ENCODE measurements at places on chromosomes 16 and 17.

DNA sequence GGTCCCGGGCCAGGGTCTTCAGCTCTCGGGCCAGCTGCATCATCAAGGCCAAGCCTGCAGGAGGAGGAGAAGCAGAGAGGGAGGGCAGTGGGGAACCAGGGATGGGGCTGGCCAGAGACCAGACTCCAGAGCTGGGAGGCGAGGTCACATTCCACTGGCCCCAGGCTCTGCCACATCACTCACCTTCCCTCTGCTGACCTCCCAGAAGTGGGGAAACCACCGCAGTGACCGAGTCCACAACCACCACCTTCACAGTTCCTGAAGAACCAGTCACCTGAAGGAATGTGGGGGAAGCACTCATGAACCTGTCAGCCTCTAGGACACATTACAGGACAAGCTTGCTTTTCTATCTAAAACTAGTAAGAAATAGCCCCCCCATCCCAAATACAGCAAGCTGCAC is 16.4 kb downstream of the RAD51D start:
- DNase-seq = no peak

DNA sequence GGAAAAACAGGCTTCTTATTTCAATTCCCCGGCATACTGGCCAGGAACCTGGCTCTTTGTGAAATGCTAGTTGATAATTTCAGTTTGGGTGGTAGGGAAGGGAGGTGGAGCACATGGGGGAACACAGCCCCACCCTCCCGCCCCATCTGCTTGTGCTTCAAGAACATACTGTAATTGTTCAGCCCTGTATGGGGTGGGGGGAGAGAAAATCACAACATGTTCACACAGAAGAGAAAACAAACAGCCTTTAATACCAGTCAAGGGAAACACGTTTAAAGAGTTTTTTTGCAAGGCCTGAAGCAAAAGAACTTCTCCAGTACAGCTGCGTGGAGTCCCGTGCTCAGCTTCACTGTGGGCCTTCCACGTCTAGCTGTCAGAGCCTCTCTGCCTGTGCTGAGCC is 59.7 kb downstream of the SHISA6 start:
- no peak for DNase-seq

GRCh38 chr17:45809499-45809898 is 25.4 kb downstream of the CRHR1 start:
- DNase-seq = no peak

- no peak for DNase-seq
These were observed 412.2 kb upstream of the EEF2KMT start for GRCh38 chr16:5509794-5510193.

DNA sequence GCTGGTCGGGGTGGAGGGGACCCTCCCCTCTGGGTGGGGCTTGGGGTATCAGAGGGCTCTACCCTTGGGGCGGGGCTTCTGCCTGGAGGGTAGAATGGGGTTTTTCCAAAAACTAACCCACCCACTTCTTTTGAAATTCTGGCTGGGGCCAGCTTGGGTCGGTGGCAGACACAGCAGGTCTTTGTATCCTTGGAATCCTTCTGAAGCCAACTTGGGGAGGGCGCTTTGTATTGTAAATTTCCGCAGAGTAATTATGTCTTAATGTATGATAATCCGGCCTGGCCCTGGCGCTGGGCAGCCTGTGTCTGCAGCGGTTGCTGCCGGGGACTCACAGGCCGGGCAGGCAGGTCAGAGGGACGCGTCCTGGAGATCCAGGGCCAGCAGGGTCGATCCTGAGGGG is 33.9 kb upstream of the GSE1 start:
- no peak for DNase-seq

GRCh38 chr17:28744104-28744971 is 527 bp downstream of the TRAF4 start:
- peak; percentile 76 for DNase-seq

DNA sequence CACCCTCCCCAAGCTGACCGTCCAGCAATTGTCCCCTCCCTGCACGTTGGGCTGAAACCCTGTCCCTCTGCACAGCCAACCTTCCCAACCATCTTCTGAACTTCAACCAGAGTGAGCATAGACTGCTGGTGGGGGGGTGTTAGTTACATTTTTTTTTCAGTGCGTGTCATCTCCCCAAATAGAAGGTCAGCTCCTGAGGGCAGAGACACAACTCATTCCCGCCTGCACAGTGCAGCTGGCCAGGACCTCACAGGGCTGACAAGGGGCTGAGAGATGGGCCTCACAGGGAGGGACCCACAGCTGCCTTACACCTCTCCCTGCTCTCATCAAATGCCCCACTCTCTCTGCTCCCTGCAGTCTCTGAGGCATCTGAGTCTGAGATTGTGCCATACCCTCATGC is 8.4 kb downstream of the SRL start:
- no peak for DNase-seq

DNA sequence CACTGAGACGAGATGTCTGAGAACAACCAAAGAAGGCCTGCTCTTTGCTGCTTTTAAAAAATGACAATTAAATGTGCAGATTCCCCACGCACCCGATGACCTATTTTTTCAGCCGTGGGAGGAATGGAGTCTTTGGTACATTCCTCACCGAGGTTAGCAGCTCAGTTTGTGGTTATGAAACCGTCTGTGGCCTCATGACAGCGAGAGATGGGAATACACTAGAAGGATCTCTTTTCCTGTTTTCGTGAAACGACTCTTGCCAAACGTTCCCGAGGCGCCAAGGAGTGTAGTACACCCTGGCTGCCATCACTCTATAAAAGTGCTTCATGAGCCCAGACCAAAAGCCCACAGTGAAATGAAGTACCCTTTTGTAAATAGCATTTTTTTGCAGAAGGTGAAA is 87.8 kb downstream of the CRISPLD2 start:
- no peak for DNase-seq

DNA sequence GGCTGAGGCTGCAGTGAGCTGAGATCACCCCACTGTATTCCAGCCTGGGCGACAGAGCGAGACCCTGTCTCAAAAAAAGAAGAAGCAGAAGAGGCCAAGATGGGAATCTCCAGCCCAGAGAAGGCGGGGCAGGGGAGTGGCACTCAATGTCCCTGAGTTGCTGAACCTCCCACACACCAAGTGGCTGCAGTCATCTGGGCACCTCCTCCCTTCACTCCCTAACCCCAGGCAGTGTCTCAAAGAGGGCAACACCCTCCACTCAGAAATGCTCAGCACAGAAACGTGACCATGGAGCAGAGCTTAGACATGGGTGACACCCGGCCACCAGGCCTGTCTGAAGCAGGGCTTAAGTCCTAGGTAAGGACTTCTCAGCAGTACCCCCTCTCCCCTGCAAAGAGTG is 36.3 kb upstream of the BCAR1 start:
- no peak for DNase-seq

DNA sequence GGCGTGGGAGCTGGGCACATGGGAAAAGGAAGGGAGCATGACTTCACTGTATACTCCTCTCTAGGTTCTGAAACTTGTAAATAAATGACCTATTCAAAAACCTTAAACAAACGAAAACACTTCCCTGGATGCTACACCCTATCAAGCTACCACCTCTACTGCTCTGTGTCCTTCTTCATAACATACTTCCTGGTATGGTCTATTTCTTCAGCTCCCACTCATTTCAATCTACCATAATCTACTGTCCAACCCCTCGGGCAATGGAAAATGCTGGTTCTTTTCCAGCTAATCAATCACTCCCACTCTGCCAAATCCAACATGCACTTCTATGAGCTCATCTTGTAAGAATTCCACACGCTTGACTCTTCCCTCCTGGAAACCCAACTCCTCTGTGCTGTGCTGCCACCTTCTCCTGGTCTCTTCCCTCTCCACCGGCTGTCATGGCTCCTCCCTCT is 42.4 kb downstream of the AMFR start:
- DNase-seq = no peak

DNA sequence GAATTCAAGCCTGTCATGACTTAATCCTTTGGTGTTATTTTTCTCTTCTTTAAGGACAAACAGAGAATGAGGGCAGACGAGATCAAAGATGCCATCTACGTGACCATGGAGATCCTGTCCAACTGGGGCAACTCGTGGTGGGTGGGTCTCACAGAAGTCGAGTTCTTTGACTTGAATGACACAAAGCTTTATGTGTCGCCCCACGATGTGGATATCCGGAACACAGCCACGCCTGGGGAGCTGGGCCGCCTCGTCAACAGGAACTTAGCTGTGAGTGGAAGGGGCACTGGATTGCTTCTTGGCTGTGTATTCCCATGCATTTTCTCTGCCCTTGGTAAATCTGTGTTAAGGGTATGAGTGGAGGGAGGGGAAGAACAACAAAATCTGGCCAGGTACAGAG is 158.7 kb downstream of the KATNIP start:
- DNase-seq = no peak

- DNase-seq = no peak
These were observed 130.9 kb upstream of the CACNG3 start for GRCh38 chr16:24125214-24125613.

DNA sequence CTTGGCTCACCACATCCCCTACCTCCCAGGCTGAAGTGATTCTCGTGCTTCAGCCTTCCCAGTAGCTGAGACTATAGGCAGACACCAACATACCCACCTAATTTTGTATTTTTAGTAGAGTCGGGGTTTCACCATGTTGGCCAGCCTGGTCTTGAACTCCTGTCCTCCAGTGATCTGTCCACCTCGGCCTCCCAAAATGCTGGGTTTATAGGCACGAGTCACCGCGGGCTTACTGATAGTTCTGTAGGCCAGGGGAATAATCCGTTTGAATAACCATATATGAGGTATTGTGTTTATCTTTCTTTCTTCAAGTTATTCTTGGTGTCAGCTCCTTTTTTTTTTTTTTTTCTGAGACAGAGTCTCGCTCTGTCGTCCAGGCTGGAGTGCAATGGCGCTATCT is 7.7 kb downstream of the FAM234A start:
- DNase-seq = no peak

DNA sequence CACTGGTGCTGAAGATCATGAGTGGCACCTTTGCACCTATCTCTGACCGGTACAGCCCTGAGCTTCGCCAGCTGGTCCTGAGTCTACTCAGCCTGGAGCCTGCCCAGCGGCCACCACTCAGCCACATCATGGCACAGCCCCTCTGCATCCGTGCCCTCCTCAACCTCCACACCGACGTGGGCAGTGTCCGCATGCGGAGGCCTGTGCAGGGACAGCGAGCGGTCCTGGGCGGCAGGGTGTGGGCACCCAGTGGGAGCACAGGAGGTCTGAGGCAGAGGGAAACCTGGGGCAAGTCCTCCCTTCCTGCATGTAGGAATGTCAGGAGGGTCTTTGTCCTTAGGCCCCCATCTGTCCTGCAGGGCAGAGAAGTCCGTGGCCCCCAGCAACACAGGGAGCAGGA is 6.5 kb upstream of the TRAF4 start:
- no peak for DNase-seq

GRCh38 chr17:17351901-17352781 is 49.0 kb downstream of the NT5M start:
- no peak for DNase-seq

GRCh38 chr17:65294181-65294719 is 157.1 kb downstream of the RGS9 start:
- DNase-seq = peak; percentile 62

- peak; percentile 67 for DNase-seq
These were observed 10.4 kb downstream of the PRR11 start for GRCh38 chr17:59165933-59166342.

GRCh38 chr17:62966426-62967204 is 580 bp downstream of the TANC2 start:
- peak; percentile 19 for DNase-seq

GRCh38 chr17:65885541-65886312 is 306.2 kb downstream of the CEP112 start:
- DNase-seq = no peak

DNA sequence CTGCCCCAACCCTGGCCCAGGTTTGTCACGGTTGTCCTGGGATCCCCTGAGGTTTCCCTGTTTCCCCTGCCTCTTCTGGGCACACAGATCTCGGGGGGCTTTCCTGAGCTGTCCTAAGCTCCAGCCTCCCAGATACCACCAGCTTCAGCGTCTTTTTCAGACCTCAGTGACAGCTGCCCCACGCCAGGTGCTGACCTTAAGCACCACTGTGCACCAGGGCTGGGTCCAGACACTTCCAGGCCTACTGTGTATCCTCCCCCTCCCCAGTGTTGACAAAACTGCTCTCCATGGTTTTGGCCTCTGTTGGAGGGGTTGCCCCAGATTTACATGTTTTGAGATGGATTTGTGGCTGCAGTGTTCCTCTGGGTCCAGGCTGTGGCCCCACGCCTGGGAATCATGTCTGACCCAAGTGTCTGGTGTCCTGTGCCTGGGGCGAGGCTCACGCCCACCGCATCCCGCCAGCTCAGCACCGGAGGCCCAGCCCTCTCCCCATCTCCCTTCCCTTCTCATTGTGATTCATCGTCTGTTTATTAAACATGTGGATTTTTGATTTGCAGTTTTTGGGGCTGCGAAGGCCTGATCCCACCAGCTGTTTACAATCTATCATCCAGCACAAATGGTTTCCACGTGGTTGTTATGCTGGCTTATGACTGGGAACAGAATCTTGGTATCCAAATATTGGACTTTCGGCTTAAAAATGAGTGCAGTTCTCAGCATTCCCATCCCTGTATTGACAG is 82.1 kb downstream of the METRNL start:
- DNase-seq = no peak

DNA sequence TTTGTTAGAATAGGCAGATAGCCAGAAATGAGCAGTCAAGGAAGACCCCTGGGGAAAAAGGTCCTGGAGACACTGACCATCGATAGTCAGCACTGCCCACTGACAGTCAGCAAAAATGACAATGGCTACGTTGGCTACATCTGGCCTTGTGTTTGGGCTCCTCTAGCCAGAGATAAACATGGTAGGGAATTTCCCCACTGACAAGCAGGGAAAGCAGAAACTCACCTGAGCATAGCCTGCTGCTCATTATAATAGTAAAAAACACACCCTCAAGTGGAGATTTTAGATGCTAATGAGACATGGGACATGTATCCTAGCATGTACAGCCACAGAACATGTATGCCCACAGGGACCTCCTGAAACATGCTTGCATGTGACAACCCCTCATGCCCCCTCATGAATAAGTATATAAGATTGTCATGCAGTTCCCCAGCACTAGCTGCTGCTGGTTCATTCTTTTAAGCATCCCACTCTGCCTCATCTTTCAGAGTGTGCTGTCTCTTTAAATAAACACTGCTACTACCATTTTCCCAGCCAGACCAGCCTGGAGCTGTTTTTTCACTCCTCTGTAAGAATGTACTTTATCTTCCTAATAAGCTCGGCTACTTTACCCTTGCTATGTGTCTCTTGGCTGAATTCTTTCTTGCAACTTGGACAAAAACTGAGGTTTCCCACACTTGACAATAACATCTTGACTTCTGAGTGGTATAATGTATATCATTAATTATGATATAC is 550.1 kb upstream of the CDH8 start:
- DNase-seq = no peak

- no peak for DNase-seq
These were observed 519.1 kb downstream of the MAF start for GRCh38 chr16:79081297-79082066.

- no peak for DNase-seq
These were observed 5.0 kb upstream of the DNASE1L2 start for GRCh38 chr16:2231016-2231931.

- peak; percentile 5 for DNase-seq
These were observed 39.6 kb downstream of the CDRT15 start for GRCh38 chr17:14197057-14197456.

GRCh38 chr17:37137070-37137610 is 188.4 kb downstream of the AATF start:
- DNase-seq = no peak

GRCh38 chr17:72191921-72192799 is 71.3 kb downstream of the SOX9 start:
- no peak for DNase-seq

Data from CD4-positive, alpha-beta T cell treated with Interleukin-21 for 1 hour (primary cell).